ENCODE measurements at places on chromosomes 16 and 17.
A peak's percentile ranks its signal among the peaks of the same experiment; 100 is the strongest.

DNA sequence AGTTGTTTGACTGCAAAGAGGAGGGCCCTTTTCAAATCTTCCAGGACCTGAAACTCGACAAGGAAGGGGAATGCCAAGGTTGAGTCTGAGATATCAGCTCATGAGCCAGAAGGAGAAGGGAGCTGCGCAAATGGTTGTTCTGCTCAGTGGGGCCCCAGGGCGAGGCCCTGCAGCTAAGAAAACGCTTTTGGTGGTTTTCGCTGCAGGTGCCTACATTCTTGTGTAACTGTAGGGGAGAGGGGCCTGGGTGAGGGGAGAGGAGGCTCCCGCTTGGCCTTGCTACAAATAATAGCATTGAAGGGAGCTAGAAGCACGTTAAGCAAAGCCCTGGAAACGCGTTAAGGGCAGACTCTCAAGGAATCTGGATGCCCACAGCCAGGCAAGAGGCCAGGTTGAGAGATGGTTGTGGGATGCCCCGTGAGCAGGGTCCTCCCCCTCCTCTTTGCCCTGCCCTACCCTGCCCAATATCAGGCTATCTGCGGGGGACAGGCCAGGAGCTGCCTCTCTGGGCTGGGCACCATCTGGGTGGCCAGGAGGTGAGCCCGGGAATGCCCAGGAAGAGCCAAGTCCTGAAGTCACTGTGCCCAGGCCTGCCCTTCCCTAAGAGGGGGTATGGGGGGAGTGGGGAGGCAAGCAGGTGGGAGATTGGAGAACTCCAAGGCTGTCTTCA is 21.9 kb downstream of the GPR142 start:
- no peaks in the 10 kb centered on the region for H3K4me1 ChIP-seq
- H3K27me3 ChIP-seq, result no peaks in the 10 kb centered on the region
- no peaks in the 10 kb centered on the region for H3K36me3 ChIP-seq
- H3K27ac ChIP-seq, result no peak overlapping the region
- H3K4me3 ChIP-seq, result no peak overlapping the region
- no peak for DNase-seq

GRCh38 chr17:38970128-38970527 is 2.9 kb upstream of the FBXO47 start:
- DNase-seq, result no peak
- no peak overlapping the region for H3K27ac ChIP-seq
- H3K4me1 ChIP-seq, result no peaks in the 10 kb centered on the region
- H3K27me3 ChIP-seq, result no peaks in the 10 kb centered on the region

- no peak overlapping the region for H3K4me3 ChIP-seq
- no peak for DNase-seq
- H3K27ac ChIP-seq, result no peak overlapping the region
- H3K27me3 ChIP-seq, result no peaks in the 10 kb centered on the region
- H3K4me1 ChIP-seq, result no peaks in the 10 kb centered on the region
Observed at GRCh38 chr16:19127205-19127604, 13.4 kb downstream of the ITPRIPL2 start.

DNA sequence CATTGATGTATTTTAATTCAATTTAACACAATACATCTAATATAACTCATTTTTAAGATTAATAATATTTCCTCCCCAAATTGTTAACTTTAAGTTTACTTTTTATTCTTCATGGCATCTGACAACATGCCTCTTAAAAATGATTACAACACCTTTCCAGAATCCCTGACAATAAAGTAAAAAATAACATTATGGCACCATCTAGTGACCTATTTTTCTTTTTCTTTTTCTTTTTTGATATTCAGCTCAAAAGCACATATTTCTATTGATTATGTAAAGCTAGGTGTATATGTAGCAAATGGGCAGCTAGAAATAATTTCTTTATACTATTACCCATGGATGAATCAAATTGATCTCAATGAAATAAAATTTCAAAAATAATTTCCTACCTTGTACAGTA is 834.3 kb upstream of the CDH8 start:
- no peak for DNase-seq
- H3K27ac ChIP-seq, result no peak overlapping the region
- no peak overlapping the region for H3K4me3 ChIP-seq
- H3K27me3 ChIP-seq, result no peaks in the 10 kb centered on the region

GRCh38 chr17:34826332-34826731 is 134.9 kb downstream of the CCT6B start:
- no peak for DNase-seq
- no peaks in the 10 kb centered on the region for H3K36me3 ChIP-seq
- H3K4me3 ChIP-seq, result no peak overlapping the region
- H3K27ac ChIP-seq, result no peak overlapping the region

DNA sequence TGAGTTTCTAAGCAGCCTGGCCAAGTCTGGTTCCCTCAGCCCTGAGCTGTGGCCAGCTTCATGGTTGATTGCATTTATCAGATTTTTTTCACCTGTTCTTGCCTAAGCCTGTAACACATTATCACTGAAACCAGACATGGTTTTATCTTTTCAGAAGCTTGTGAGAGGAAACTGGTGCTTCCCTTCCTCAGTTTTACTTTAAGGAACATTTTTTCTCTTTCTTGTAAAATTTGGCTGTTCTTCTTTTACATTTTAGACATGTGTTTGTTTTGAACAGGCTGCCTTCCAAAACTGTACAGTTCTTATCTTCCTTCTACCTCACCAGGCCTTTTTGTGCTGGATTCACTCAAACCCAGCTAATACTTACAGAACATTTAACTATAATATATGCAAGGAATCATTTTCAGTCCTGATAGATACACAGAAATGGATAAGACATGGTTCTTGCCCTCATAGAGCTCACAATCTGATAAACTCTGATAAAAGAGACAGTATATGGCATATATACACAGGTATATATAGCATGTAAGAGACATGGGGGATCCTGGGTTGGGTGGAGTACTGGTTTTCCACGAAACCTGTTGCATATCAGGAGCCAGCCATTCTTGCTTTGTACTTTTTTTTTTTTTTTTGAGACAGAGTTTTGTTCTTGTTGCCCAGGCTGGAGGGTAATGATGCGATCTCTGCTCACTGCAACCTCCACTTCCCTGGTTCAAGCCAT is 44.5 kb downstream of the ZNRF1 start:
- DNase-seq, result peak; percentile 47
- H3K4me3 ChIP-seq, result no peak overlapping the region
- no peaks in the 10 kb centered on the region for H3K4me1 ChIP-seq
- H3K27me3 ChIP-seq, result no peaks in the 10 kb centered on the region

GRCh38 chr17:28970879-28971278 is 19.6 kb upstream of the PHF12 start:
- no peaks in the 10 kb centered on the region for H3K4me1 ChIP-seq
- no peak for DNase-seq
- H3K27me3 ChIP-seq, result no peaks in the 10 kb centered on the region
- no peak overlapping the region for H3K27ac ChIP-seq
- H3K4me3 ChIP-seq, result no peak overlapping the region

DNA sequence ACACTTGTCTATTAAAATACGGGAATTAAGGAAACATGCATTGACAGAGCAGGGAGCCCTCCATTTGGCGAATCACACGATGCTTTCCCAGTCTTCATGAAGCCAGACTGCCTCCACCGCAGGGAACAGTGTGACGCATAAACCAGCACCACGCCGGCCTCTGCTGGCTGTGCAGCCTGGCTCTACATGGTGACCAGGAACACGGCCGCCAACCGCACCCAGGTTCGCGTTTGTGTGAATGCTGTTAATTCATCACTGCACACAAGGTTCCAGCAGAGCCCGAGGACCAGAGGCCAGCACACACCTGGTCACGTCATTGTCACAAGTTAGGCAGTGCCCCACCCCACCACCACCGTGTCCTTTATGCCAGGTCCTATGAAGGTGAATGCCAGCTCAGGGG is 26.7 kb downstream of the TMEM204 start:
- H3K27me3 ChIP-seq, result no peaks in the 10 kb centered on the region
- H3K27ac ChIP-seq, result no peak overlapping the region
- no peaks in the 10 kb centered on the region for H3K36me3 ChIP-seq

- no peak for DNase-seq
- H3K27ac ChIP-seq, result no peak overlapping the region
- no peaks in the 10 kb centered on the region for H3K36me3 ChIP-seq
- no peaks in the 10 kb centered on the region for H3K4me1 ChIP-seq
Observed at GRCh38 chr17:80356231-80356856, 58.6 kb upstream of the ENDOV start.

DNA sequence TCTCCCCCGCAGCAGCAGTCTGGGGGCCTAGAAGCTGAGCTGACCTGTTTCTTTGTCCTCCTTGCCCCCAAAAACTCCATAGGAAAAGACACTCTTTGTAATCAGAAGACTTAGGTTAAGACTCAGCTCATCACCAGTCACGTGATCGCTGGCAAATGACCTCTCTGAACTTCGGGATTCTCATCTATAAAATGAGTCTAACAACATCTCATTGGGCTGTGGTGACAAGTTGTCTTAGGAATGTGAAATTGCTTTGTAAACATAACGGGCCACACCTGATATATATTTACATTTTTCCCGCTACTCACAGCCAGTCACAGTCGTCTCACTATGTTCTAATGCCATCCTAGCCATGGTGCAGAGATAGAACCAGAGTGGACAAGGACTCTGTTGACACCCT is 86.0 kb upstream of the LHX1 start:
- no peak for DNase-seq
- H3K4me1 ChIP-seq, result no peaks in the 10 kb centered on the region
- H3K27me3 ChIP-seq, result no peaks in the 10 kb centered on the region

DNA sequence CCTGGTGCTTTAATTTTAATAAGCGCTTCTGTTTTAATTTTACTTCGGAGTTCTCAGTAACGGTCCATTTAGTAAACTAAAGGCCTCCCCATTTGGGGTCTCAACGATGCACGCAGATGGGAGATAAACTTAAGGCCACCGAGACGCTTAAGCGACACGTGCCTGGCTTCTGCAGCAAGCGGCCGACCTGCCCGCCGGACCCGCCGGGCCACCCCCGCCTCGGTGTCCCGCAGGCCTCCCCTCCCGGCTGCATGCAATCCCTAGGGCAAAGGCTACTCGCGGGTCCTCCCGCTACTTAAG is 592 bp downstream of the GCSH start:
- no peaks in the 10 kb centered on the region for H3K36me3 ChIP-seq
- peak overlapping the region; percentile 29 for H3K27ac ChIP-seq
- no peaks in the 10 kb centered on the region for H3K4me1 ChIP-seq
- H3K4me3 ChIP-seq, result peak overlapping the region; percentile 98

GRCh38 chr17:81328978-81329926 is 34.1 kb upstream of the SLC38A10 start:
- peak overlapping the region; percentile 85 for H3K27ac ChIP-seq
- no peaks in the 10 kb centered on the region for H3K27me3 ChIP-seq
- peak; percentile 94 for DNase-seq
- peaks cover 17% of the 10 kb centered on the region for H3K4me1 ChIP-seq
- no peak overlapping the region for H3K4me3 ChIP-seq

DNA sequence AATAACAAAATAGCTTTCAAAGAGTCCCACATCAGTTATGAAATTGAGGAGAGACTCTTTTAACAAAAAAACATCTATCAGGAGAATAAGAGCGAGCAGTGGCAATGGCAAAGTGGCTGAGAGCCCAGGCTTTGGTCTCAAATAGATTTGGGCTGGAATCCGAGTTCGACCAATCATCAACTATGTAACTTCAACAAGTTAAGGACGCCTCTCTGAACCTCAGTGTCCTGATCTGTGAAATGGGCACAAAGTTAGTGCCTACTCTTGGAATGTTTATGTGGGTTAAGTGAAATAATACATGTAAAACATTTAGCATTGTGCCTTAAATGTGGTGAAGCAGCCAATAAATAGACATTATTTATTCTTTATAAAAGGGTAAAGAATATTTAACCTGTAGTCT is 45.4 kb downstream of the CFDP1 start:
- H3K36me3 ChIP-seq, result no peaks in the 10 kb centered on the region
- peaks cover 6% of the 10 kb centered on the region for H3K4me1 ChIP-seq
- no peaks in the 10 kb centered on the region for H3K27me3 ChIP-seq
- peak overlapping the region; percentile 41 for H3K27ac ChIP-seq

DNA sequence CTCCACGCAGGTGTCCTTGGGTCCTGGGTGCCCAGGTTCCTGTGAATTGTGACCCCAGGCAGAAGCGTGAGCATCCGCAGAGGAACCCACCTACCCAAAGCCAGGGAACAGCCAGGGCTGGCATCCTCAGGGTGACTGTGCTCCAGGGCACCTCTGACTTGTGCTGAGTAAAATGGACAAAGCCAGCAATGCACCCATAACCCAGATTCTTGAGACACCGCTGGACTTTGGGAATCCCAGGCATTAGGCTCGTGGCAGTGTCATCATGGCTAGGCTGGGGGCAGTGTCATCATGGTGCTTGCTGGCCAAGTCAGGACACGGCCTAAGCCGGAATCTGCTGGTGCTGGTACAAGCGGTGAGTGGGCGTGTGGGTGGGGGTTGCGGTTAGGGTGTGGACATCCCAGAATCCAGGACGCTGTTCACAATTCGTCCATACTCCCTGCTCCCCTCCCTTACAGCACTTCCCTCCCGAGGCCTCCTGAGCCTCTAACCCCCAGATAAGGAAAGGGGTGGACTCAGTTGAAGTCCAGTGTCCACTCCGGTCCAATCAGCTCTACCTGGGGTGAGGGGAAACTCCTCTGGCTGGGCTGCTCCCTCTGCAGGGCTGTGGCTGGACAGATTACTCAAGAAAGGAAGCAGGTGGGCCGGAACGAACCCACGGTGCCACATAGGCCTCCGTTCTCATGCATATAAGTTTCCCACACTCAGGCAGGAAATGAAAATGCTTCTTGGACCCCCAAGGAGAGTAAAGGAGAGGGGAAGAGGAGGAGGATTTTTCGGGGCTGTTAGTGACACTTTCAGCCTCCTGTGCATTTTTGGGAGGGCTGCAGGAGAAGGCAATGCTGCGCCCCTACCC is 138.9 kb downstream of the SEC14L1 start:
- H3K4me3 ChIP-seq, result no peak overlapping the region
- peaks cover 3% of the 10 kb centered on the region for H3K27me3 ChIP-seq
- H3K4me1 ChIP-seq, result no peaks in the 10 kb centered on the region
- H3K36me3 ChIP-seq, result no peaks in the 10 kb centered on the region

DNA sequence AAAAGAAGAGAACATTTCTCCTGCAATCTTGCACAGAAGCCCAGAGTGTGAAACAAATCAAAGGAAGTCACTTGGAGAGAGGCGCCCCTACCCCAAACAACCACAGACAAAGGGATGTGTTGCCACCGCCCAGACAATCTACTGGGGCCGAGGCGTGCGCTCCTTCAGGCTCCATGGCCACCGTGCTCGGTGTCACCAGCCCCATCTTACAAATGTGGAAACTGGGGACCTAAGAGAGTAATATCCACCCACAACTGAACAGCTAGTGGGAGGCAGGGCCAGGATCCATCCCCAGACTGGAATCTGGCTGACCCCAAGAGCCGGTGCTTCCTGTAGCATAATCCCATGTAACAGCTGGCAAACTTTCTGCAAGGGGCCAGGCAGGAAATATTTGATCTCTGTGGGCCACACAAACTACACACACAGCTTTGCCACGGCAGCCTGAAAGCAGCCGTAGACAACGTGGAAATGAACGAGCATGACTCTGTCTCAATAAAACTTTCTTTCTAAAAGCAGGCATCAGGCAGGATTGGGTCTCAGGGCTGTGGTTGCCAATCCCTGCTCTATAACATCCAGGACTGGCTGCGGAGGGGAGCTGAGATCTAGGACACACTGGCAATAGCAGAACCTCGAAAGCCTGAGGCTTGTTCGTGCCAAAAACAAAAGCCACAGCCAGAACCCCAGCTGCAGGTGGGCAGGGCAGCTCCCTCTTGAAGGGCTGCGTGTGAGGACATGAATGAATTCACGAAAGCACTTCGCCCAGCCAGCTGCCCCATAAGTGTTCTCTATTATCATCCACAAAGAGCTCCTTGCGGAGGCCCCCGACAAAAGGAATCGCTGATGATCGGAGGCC is 26.6 kb upstream of the GINS2 start:
- no peak overlapping the region for H3K27ac ChIP-seq
- no peak overlapping the region for H3K4me3 ChIP-seq
- H3K4me1 ChIP-seq, result no peaks in the 10 kb centered on the region
- DNase-seq, result no peak
- no peaks in the 10 kb centered on the region for H3K27me3 ChIP-seq

Data from uterus (tissue), 4 donors.